ENCODE measurements at places on chromosomes 1 and 21.

- peak; percentile 79 for DNase-seq
These were observed 188.2 kb downstream of the ZBTB18 start for GRCh38 chr1:244239261-244239770.

- no peak for DNase-seq
These were observed 72.0 kb downstream of the ST6GALNAC5 start for GRCh38 chr1:76939050-76939816.

- DNase-seq, result no peak
These were observed 20.7 kb upstream of the LGALS8 start for GRCh38 chr1:236502972-236503639.

- no peak for DNase-seq
These were observed 47.7 kb downstream of the PARP1 start for GRCh38 chr1:226360106-226360746.

- no peak for DNase-seq
These were observed 39.5 kb downstream of the RGS8 start for GRCh38 chr1:182644886-182645285.

- DNase-seq, result no peak
These were observed 82.5 kb upstream of the ZNF648 start for GRCh38 chr1:182143825-182144645.

GRCh38 chr21:40546647-40547046 is 300.3 kb downstream of the DSCAM start:
- DNase-seq, result no peak

DNA sequence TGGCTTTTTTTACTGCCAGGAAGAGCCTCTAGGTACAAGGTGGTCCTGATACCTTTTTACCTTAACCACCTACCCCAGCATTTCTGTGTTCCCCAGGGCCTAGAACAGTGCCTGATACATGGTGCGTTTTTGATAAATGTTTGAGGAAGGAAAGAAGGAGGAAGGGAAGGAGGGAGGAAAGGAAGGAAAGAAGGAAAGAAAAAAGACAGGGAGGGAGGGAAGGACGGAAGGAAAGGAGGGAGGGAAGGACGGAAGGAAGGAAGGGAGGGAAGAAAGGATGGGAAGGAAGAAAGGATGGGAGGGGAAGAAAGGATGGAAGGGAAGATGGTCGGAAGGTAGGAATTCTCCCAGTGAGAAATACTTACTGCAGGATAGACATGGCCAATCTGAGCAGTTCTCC is 12.0 kb upstream of the MAGOH start:
- no peak for DNase-seq

- peak; percentile 73 for DNase-seq
These were observed 488.0 kb upstream of the PLXNA2 start for GRCh38 chr1:208731981-208732821.

- no peak for DNase-seq
These were observed 179.8 kb upstream of the DAB1 start for GRCh38 chr1:57603696-57604095.

- no peak for DNase-seq
These were observed 121.9 kb downstream of the CYYR1 start for GRCh38 chr21:26451081-26451740.

GRCh38 chr1:82160903-82161302 is 360.2 kb downstream of the ADGRL2 start:
- DNase-seq, result no peak

DNA sequence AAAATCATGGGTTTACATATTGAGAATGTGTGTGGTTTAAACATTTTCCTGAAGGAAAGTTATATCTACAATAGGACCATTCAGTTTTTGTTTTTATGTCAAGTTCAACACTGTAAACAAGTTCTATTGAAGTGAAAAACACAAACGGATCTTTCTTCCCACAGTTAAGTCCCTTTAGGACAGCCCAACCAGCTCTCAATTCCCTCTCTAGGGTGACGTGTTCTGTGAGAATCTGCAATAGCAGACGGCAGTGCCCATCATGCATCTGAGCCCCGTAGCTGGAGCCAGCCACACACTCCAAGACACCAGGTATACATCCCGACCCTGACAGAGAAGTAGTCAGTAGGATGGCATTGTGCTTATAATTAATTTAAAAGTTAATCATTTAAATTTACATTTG is 26.3 kb upstream of the IVNS1ABP start:
- DNase-seq, result no peak

- DNase-seq, result no peak
These were observed 35.8 kb upstream of the SOD1 start for GRCh38 chr21:31623664-31624063.

All from NCI-H1436 (cell line).